Articular chondrocyte of knee joint (primary cell): ENCODE measurements at places on chromosomes 7 and 10. TPM values are rescaled to one million over a fixed set of nuclear protein-coding genes. Genes with fewer than 3 reads are reported as not detected.

Gene GCK
- total RNA-seq, result 0.22 and 0.52 TPM in 2 replicates

Gene FRAT1
- total RNA-seq, result 2.1 and 2.6 TPM in 2 replicates

Gene DCLRE1A
- total RNA-seq, result 5.5 and 6.4 TPM in 2 replicates

Gene GHRHR
- total RNA-seq, result not detected in 2 replicates

Gene GLUD1
- 180 and 203 TPM in 2 replicates for total RNA-seq

Gene DYDC2
- not detected in 2 replicates for total RNA-seq

Gene GARIN1A
- 2.2 and 2.7 TPM in 2 replicates for total RNA-seq

Gene JCAD
- total RNA-seq, result 37.0 and 73.6 TPM in 2 replicates

Gene SLF2
- total RNA-seq, result 35.0 and 45.2 TPM in 2 replicates

Gene PLAU
- total RNA-seq, result 40.5 and 42.2 TPM in 2 replicates

Gene CDH23
- 4.3 and 5.4 TPM in 2 replicates for total RNA-seq

Gene KCND2
- total RNA-seq, result under 0.01 TPM in 1 of 2 replicates, not detected in the other

Gene PLPP4
- total RNA-seq, result 0.13 and 0.43 TPM in 2 replicates

Gene CADPS2
- 27.3 and 27.6 TPM in 2 replicates for total RNA-seq

Gene CLDN3
- 0.11 TPM in 1 of 2 replicates, not detected in the other for total RNA-seq

Gene EN2
- total RNA-seq, result not detected in 2 replicates

Gene SLC13A1
- not detected in 2 replicates for total RNA-seq

Gene SPDYE9
- total RNA-seq, result under 0.01 TPM in 1 of 2 replicates, not detected in the other
